GOT3 (cell line): ENCODE measurements at places on chromosomes 5 and 9.

GRCh38 chr9:31848505-31849285 lies 535.7 kb upstream of the ACO1 start:
- DNase-seq, result no peak

GRCh38 chr9:138103111-138103848 lies 225.7 kb downstream of the CACNA1B start:
- no peak for DNase-seq

DNA sequence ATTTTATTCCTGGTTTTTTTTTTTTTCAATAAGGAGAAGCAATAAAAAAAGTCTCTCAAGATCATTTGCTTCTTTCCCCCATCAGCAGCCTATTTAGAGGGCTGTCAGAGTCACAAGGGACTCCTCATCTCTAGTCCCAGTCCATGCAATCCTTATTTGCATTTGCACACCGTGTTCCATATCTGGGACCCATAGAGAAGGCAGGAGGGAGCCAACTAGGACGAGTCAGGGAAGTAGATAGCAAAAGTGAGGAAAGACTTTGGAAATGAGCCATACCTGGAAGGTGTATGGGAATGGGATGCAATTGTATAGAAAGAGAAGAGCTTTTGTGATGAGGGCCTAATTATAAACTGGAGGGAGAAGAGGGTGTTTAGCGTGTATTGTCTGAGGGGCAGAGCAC lies 160.0 kb downstream of the PIK3R1 start:
- no peak for DNase-seq

GRCh38 chr5:1874771-1875220 lies 7.9 kb downstream of the IRX4 start:
- no peak for DNase-seq

DNA sequence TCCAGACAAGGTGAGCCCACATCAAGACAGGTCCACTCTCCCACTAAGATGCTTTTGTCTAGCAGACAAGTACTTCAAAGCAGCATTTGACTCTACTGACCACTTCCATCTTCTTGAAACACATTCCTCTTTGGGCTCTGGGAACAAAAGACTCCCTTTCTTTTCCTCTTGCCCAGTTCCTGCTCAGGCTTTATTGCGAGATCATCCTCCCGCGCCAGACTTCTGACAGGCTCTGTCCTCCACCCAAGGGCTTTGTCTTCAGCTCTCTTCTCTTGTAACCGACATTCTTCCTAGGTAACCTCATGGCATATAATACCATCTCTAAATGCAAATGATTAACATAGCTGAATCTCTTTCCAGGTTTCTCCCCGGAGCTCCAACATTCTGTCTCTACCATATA lies 85.8 kb downstream of the NUDT12 start:
- DNase-seq, result no peak

DNA sequence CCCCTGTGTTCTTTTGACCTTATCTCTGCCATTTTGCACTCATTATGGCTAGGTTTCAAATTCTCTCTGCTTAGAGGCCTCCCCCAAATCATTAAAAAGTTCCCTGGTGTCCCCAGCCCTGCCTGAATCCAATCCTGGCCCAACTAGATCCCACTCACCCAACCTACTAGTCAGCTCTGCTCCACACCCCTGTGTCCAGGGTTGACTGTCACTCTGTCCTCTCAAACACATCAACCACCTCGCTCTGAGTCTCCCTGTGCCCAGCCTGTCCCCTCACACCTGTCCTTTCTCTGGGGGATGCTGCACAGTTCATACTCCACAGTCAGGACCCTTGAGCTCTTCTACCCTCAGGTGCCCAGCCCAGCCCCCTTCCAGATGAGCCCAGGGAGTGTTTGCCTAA lies 154.2 kb upstream of the SV2C start:
- DNase-seq, result no peak

DNA sequence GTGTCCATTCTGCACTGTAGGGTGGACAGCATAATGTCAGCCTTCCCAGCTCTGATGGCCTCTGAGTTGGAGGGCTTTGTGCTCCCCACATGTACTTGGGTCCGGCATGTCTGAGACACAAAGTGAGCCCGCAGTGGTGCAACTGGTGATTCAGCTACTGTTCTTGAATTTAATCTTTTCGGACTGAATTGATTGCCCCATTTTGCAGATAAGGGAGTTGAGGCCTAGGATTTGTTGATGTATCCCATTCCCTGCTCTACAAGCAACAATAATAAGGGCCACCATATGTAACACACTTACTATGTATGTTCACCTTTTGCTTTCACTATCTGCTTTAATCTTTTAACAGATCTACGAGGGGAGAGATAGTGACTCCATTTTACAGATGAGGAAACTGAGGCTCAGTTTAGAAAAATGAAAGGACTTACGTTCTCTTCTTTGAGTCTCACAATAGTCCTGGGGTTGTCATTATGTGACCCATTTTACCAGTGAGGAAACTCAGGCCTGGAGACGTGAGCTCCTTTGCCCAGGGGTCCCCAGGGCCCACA lies 4.5 kb downstream of the GSN start:
- no peak for DNase-seq

DNA sequence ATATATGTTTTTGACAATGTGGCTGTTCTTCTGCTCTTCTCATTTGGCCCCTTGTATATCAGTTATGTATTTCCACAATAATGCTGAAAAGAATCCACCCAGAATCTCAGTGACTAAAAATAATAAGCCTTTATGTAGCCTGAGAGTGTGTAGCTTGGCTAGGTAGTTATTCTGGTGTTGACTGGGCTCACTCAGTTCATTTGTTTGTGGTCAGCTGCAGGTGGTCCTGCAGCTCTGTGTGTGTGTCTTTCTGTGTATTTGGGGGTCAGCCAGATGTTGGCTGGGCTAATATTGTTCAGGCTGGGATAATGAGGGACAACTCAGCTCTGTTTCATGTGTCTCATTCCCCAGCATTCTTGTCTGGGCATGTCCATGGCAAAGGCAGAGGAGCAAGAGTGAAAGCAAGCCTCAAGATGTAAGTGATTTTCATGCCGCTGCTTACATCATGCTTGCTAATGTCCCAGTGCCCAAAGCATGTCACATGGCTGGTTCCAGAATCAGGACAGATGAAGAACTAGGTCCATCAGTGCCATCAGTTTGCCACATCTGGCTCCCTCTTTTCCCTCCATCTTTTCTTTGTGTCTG lies 162.8 kb downstream of the KCTD16 start:
- DNase-seq, result no peak

GRCh38 chr9:137034039-137034708 lies 2.3 kb upstream of the FUT7 start:
- DNase-seq, result no peak

DNA sequence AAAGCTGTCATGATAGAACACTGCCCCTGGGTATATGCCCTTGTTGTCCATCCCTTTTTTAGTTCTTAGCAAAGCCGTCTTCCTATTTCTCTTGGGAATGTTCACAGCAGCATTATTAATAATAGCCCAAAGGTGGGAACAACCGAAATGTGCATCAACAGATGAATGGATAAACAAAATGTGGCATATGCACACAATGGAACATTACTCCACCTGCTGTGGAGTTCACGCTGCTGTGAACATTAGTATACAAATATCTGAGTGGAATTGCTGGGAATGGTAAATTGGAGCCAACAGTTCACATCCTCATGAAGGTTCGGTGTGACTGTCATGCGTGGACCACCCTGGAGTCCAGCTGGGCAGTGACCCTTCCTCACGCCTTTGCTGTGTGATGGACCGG lies 36.5 kb upstream of the NUTM2G start:
- DNase-seq, result no peak

DNA sequence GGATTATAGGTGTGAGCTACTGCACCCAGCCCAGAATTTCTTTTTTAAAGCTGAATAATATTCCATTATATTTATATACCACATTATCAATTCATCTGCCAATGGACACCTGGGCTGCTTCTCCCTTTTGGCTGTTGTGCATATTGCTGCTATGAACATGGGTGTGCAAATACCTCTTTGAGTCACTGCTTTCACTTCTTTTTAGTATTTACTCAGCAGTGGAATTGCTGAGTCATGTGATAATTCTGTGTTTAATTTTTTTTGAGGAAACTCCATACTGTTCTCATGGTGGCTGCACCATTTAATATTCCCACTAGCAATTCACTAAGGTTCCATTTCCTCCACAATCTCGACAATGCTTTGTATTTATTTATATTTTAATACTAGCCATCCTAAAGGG lies 36.1 kb upstream of the KIF4B start:
- no peak for DNase-seq
